Astrocyte (in vitro differentiated cells and primary cell): ENCODE measurements at places on chromosomes 5 and 9. TPM values are rescaled to one million over a fixed set of nuclear protein-coding genes. Genes with fewer than 3 reads are reported as not detected.

DNA sequence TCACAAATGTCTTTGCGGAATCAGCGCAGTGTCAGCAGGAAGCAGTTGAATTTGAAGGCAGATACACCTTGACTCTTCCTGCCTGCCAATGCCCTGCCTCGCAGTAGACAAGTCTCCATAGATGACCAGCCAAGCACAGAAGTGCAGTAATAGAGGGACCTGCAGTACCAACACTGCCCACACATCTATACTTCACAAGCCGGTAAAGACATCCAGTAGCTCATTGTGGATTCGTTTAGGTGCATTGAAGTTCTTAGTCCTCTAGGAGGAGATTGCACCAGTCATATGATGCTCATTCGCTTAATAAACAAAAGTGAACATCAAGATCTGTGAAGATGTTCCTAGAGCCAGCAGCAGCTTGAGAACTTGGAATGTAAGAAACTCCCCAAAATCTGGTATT lies 7.1 kb upstream of the IFNA2 start:
- no peak for DNase-seq

FOXD4 gene
- total RNA-seq = 0.31 and 0.45 TPM in 2 replicates

RELL2 gene
- total RNA-seq = 12.2 and 12.9 TPM in 2 replicates

DNA sequence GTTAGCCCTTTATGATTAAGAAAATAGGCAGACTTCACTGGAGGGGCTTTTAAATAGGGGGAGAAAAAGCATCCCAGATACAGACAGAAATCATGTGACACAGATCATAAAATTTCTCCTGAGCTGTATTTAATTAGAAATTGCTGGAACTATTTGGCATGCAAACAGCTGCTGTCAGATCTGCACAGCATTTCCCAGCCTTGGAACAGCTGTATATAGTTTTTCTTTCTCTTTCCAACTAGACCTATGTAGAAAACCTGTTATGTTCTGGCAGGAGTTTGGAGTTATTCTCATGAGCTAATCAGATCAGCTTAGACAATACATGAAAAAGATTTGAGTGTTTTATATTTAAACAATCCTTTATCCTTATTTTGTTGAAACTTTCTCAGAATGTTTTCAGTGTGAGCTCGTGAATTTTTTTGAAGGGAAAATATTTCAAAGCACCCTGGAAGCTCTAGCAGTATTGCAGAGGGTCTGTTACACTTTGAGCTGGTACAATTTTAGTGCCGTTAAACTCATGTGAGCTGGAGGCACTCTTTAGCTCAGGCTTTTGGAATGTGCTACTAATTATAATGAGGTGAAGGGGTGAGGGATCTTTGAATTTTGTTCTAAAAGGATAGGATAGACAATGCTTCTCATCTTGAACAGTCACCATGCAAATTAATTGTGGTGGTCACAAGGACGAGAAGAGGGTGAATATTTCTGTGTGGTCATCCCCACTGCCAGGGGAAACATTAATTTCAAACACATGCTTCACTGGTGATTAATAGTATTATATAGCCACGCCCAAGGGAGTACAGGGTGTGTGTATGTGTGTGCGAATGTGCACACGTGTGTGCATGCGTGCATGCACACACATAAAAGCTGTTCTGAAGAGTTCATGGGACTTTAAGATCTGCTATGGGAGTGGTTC lies 239.4 kb upstream of the FBXL7 start:
- DNase-seq = no peak

GGTA1 gene
- 0.18 TPM in 1 of 2 replicates, not detected in the other for total RNA-seq

PLAC8L1 gene
- 2.0 and 2.7 TPM in 2 replicates for total RNA-seq

STPG3 gene
- not detected in 2 replicates for total RNA-seq

DNA sequence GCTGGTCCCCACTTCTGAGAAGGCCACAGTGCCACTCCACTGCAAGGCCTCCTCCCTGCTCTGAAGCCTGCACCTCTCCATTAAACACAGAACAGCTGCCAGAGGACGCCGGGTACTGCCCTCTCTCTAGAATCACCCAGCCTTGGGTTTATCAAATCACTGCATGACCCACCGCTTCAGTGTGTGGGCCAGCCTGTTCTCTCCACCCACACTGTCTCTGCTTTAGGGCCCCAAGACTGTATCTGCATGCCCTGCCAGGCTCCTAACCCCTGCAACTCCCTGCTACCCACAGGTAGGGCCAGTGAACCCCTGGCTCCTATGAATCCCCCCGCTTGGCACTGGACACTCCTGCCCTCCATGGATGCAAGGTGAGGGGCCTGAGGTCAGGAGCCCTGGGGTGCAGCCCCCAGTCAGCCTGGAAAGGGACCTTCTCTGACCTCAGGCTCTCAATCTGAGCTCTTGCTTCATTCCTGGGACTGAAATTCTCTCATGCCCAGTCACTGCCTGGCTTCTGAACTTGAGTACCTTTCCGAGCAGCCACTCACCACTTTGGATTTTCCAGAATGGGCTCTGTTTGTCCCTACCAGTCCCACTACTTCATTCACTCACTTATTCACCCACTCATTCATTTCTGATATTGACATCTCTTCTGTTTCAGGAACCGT lies 206.3 kb downstream of the GABBR2 start:
- DNase-seq = peak; percentile 62

CA9 gene
- not detected in 2 replicates for total RNA-seq

- peak; percentile 86 for DNase-seq
Measured at GRCh38 chr5:113140837-113141671, 164.5 kb downstream of the DCP2 start.

DNAJC25 gene
- total RNA-seq = 11.6 and 12.2 TPM in 2 replicates

GRCh38 chr9:72894342-72894741 lies 58.5 kb downstream of the ALDH1A1 start:
- DNase-seq = peak; percentile 78

DNA sequence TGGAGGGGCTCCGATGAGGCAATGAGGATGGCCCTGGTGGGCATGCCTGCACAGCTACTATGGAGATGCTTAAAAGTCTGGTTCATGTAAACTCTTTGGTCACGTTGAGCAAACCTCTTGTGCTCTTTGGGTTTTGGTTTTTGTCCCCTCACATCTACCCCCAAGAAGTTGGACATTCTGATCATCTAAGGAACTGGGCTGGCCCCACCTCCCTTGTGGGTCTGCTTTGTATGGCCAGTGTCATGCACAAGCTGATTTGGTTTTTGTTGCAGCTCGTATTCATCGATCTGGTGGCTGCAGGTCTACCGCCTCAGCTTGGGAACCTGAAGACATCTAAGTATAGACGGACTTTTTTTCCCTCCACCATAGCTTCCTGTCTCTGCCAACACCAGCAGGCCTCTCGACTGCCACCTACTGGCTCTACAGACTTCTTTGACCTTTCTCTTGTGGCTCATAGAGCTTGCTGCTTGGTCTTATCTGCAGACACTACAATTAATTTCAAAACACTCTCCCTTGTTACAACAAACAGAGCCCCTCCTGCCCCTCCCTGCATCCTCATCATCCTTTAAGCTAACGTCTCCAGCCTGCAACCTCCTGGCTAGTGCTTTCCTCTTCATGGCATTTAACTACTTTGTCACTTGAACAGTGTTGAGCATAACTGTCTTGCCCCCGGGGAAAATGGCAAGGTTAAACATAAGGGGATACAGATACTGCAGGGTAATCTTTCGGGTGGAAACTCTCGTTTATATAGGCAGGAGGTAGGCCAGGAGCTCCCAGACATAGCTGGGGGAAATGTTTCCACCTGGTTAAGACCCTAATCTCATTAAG lies 34.5 kb downstream of the TSTD2 start:
- DNase-seq = peak; percentile 58

GRCh38 chr5:123398058-123398733 lies 25.0 kb downstream of the CEP120 start:
- no peak for DNase-seq

GRCh38 chr5:172678902-172679301 lies 37.8 kb downstream of the NEURL1B start:
- no peak for DNase-seq

DNA sequence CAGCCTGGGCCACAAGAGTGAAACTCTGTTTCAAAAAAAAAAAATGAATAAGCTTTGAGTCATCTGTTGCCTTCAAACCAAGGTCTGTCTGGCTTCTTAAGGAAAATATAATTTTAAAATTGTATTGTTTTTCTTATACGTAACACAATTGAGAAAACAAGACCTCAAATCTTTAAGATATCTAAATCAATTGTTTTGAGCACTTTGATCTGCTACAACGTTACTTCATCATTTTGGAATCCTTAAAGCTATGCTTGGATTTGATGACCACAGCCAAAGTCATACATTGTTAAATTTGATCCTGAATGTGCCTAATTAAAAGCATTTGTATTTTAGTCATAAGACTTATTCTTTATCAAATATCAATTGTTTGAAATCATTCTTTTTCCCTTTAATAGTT lies 37.7 kb upstream of the VCAN start:
- DNase-seq = peak; percentile 49

DNA sequence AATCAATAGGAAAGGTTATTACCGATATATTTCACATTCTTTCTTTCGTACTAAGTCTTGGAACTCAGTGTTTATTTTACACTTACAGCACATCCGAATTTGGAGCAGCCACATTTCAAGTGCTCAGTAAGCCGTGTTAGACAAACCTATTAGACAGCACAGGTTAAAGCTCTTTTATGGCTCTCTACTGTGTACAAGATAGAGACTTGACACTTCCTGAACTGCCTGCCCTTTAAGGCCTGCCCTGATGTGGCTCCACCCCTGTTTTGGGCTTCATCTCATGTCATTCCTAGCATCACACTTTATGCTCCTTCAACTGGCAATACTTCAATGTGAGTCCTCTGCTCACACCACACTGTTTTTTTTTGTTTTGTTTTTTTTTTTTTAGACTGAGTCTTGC lies 23.5 kb upstream of the SUSD1 start:
- DNase-seq = no peak

SHC3 gene
- total RNA-seq = 3.1 and 4.6 TPM in 2 replicates

GRCh38 chr9:135122316-135122715 lies 34.8 kb downstream of the OLFM1 start:
- DNase-seq = no peak

- DNase-seq = no peak
Measured at GRCh38 chr5:180860273-180860886, 696 bp downstream of the ZFP62 start.

GRCh38 chr5:134008266-134008749 lies 3.5 kb upstream of the VDAC1 start:
- no peak for DNase-seq

DNA sequence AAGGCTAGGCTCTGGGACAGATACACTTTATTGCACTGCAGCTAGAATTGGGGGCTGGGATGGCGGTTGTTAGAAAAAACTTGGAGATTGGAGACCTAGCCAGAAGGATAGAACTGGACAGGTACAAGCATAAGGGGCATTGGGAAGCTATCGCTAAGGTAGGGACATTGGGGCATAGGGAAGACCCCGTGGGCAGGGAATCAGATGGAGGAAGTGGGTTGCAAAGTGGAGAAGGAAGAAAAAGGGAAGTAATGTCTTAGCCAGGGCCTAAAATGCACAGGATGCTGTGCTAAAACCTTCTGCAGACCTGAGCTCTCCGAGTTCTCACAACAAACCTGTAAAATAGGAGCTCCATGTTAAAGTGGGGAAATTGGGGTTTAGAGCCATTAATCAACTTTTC lies 178.2 kb downstream of the ZDHHC21 start:
- DNase-seq = no peak

PCDHB9 gene
- total RNA-seq = 3.6 and 5.3 TPM in 2 replicates
